ENCODE measurements at places on chromosomes 16 and 17. TPM values are rescaled to one million over a fixed set of nuclear protein-coding genes. Genes with fewer than 3 reads are reported as not detected.
A peak's percentile ranks its signal among the peaks of the same experiment; 100 is the strongest.

The PLSCR3 gene
- polyA plus RNA-seq, result 20.1 TPM

The MFAP4 gene
- 13.0 TPM for polyA plus RNA-seq

The TMIGD1 gene
- not detected for polyA plus RNA-seq

The MPDU1 gene
- polyA plus RNA-seq, result 46.3 TPM

The TAC4 gene
- not detected for polyA plus RNA-seq

The KRTAP1-4 gene
- polyA plus RNA-seq, result not detected

The AANAT gene
- 0.23 TPM for polyA plus RNA-seq

The KRTAP4-4 gene
- not detected for polyA plus RNA-seq

The NPW gene
- 1.3 TPM for polyA plus RNA-seq

DNA sequence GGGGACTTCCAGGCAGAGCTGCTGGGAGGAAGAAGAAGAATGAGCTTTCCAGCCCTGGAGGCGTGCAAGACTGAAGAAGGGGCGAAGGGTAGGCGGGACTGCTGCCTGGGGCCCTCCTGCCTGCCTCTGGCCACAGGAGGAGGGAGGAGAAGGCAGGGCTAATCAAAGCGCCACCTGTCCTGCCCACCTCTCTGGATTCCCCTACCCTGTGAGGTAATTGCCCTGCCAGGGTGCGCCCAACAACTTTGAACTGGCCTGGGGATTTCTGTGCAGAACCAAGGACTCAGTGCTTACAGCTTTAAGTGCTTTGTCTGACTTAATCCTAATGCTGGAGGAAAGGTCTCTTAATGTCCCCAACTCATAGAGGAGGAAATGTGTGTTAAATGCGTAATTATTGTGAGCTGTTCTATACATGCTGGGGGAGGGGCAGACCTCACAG lies at the start of gene NOXO1:
TSS of gene NOXO1 (minus strand) at position 72 of the 439 bp plus-strand sequence. CDS start 290 bp downstream, outside the sequence.
- H3K27ac ChIP-seq, result peak within 1 kb of the TSS; percentile 32
- no peaks in the 10 kb centered on the region for H3K27me3 ChIP-seq
- no peak for DNase-seq
- no peaks in the 10 kb centered on the region for H3K4me1 ChIP-seq
- peaks cover 4% of the 10 kb centered on the region for H3K36me3 ChIP-seq
- no peak within 1 kb of the TSS for H3K4me3 ChIP-seq

DNA sequence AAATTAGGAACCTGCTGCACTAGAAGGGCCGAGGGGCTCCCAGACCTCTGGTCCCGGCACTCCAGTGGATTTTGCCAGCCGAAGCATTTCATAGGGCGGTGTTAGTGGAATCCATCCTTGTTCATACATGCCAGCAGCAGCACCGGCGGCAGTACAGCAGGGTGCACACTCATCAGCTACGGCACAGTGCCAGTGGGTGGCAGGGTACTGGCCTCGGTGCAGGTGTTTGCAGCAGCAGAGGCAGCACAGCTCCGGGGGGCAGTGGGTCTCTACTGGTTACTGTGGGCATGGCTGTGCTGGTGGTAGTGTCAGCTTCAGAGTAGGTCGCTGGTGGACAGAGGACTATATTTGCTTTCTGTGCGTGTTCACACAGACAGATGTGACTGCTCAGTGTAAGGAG lies 985.7 kb downstream of the CDH8 start:
- no peak overlapping the region for H3K27ac ChIP-seq
- no peak for DNase-seq
- H3K27me3 ChIP-seq, result no peaks in the 10 kb centered on the region
- no peak overlapping the region for H3K4me3 ChIP-seq
- H3K36me3 ChIP-seq, result no peaks in the 10 kb centered on the region
- H3K4me1 ChIP-seq, result no peaks in the 10 kb centered on the region

DNA sequence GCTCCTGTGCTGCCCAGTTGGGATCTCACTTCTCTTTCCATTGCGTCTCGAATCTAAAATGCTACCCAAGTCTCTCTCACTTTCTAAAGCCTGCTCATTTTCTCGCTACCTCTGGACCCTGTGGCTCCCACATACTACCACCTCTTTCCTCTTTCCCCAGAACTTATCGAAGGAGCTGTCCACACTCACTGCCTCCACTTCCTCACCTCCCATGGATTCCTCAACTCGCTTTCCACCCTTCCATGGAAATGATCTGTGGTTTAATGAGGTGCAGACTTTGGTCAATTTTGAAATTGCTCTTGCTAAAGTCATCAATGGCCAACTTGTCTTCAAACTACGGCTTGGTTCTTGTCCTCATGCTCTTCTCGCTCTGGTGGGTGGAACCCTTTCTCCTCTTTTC lies 37.2 kb upstream of the ETV4 start:
- H3K4me1 ChIP-seq, result peaks cover 2% of the 10 kb centered on the region
- DNase-seq, result no peak
- H3K27me3 ChIP-seq, result no peaks in the 10 kb centered on the region
- H3K4me3 ChIP-seq, result no peak overlapping the region

- H3K27me3 ChIP-seq, result no peaks in the 10 kb centered on the region
- no peak overlapping the region for H3K4me3 ChIP-seq
- H3K27ac ChIP-seq, result no peak overlapping the region
- DNase-seq, result no peak
Observed at GRCh38 chr17:66531851-66532295, 229.5 kb downstream of the PRKCA start.

- peak within 1 kb of the TSS; percentile 42 for H3K27ac ChIP-seq
- DNase-seq, result peak; percentile 60
- H3K4me3 ChIP-seq, result peak within 1 kb of the TSS; percentile 46
- H3K36me3 ChIP-seq, result no peaks in the 10 kb centered on the region
Observed at GRCh38 chr17:50201276-50201854, at the start of gene COL1A1. TSS of gene COL1A1 (minus strand) at chr17:50201631. CDS start at chr17:50201513, 118 bp downstream.

DNA sequence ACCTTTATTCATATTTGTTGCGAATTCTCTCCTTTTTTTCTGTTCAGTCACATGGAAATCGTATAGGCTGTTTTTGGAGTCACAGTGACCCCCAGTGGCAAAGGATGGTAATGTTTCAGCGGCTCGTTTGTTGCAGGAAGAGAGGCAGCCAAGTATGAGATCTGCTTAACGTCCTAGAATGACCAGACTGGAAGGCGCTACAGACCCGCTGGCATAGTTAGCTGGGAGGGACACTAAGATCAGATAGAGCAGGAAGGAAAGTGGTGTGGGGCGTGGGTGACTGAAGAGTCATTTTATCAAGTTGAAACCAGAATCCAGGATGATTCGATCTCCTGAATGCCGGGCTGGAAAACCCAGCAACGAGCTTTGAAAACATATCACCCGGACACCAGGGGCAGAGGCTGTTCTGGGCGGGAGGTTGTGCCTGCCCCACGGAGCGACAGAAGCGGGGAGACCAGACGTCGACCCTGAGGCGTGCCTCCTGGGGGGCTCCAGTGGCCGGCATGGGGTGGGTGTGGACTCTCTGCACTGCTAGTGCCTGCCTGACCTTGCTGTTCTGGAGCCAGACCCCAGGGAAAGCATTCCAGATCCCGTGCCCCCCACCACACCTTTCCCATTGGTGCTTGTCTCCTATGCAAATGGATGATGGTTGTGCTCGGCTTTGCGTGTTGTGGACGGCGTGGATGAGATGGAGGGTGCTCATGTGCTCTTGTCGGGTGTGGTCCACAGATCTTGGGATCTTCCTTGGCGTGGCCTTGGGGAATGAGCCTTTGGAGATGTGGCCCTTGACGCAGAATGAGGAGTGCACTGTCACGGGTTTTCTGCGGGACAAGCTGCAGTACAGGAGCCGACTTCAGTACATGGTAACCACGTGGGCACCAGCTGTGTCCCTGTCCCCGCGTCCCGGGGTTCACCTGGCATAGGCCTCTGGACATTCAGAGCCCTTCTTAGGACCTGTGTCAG lies 7.7 kb downstream of the IL34 start:
- no peaks in the 10 kb centered on the region for H3K27me3 ChIP-seq
- H3K36me3 ChIP-seq, result no peaks in the 10 kb centered on the region
- no peaks in the 10 kb centered on the region for H3K4me1 ChIP-seq
- no peak overlapping the region for H3K27ac ChIP-seq
- peak; percentile 90 for DNase-seq
- no peak overlapping the region for H3K4me3 ChIP-seq

DNA sequence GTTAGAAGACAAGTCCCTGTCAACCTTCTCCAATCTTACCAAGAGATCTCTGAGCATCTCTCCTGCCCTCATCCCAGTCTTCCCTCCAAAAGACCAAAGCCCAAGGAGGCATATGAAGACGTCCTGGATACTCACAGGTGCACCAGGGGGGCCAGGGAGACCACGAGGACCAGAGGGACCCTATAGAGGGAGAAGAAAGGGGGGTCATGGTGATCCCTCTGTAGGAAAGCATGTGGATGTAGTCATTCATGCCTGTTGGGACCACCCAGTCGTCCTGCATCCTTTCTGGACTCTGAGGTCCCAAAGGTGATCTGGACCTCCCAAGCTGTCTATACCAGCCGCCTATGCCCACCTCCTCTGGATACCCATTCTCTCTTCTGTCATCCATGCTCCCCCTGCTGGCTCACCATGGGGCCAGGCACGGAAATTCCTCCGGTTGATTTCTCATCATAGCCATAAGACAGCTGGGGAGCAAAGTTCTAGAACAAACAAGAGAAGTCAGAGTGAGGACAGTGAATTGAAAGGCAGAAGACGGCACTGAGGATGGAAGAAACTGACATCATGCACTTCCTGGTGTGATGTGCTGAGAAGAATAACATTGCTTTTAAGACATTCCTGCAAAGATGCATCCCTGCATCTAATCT lies 3.3 kb downstream of the COL1A1 start:
- no peak for DNase-seq
- no peak overlapping the region for H3K4me3 ChIP-seq
- H3K4me1 ChIP-seq, result peaks cover 3% of the 10 kb centered on the region
- peaks cover 6% of the 10 kb centered on the region for H3K27me3 ChIP-seq
- no peak overlapping the region for H3K27ac ChIP-seq

GRCh38 chr17:40598619-40599467 lies 33.6 kb upstream of the CCR7 start:
- H3K27me3 ChIP-seq, result no peaks in the 10 kb centered on the region
- no peak for DNase-seq
- H3K4me1 ChIP-seq, result no peaks in the 10 kb centered on the region
- no peak overlapping the region for H3K27ac ChIP-seq

- H3K4me1 ChIP-seq, result no peaks in the 10 kb centered on the region
- no peak for DNase-seq
- no peaks in the 10 kb centered on the region for H3K36me3 ChIP-seq
- no peaks in the 10 kb centered on the region for H3K27me3 ChIP-seq
Observed at GRCh38 chr17:18008496-18009268, 30.3 kb downstream of the ATPAF2 start.

GRCh38 chr17:62216847-62217246 lies 151.8 kb upstream of the MED13 start:
- H3K27me3 ChIP-seq, result no peaks in the 10 kb centered on the region
- no peaks in the 10 kb centered on the region for H3K36me3 ChIP-seq
- H3K27ac ChIP-seq, result no peak overlapping the region
- no peaks in the 10 kb centered on the region for H3K4me1 ChIP-seq

DNA sequence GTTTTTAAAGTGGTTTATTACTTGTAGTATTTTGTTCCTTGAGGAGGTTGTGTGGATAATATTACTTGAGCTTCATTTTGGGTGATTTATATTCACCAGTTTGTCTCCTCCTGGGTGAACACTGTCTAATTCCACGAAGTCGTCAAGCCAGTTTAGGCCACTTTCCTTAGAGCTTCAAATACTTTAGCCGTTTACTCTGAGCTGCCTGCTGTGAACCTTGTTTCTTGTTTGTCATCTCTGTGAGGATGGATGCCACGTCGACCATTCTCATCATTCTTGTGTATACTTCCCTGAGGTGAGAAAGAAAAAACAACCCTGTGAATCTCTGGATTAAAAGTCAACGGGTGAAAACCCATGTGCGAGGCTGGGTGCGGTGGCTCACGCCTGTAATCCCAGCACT lies 9.0 kb downstream of the KRT24 start:
- no peak overlapping the region for H3K4me3 ChIP-seq
- no peak for DNase-seq
- H3K4me1 ChIP-seq, result peaks cover 3% of the 10 kb centered on the region

- H3K4me3 ChIP-seq, result peak overlapping the region; percentile 79
- H3K27ac ChIP-seq, result peak overlapping the region; percentile 99
- H3K36me3 ChIP-seq, result no peaks in the 10 kb centered on the region
- no peak for DNase-seq
Observed at GRCh38 chr17:59620064-59620359, 317 bp downstream of the CLTC start.

- no peak overlapping the region for H3K4me3 ChIP-seq
- H3K4me1 ChIP-seq, result no peaks in the 10 kb centered on the region
- H3K27ac ChIP-seq, result no peak overlapping the region
- H3K36me3 ChIP-seq, result no peaks in the 10 kb centered on the region
- no peak for DNase-seq
Observed at GRCh38 chr17:56752263-56752836, 81.4 kb downstream of the C17orf67 start.

DNA sequence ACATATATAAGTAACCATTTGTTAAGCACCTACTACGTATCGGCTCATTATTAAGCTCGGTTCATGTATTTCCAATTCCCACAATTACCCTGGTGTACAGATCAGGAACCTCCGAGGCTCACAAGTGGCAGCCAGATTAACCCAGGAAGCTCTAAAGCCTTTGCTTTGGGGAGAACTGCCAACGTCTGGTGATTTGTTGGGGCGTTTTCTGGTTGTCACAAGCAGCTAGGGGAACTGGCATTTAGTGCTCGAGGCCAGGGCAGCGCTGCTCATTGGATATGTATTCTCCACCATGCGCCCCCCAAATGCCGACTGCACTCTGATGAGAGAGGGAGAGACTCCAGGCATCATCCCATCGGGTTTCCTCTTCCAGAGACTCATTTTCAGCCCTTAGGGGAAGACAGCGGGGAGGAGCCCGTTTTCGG lies 541 bp downstream of the ZNF18 start:
- peaks cover 5% of the 10 kb centered on the region for H3K36me3 ChIP-seq
- H3K27ac ChIP-seq, result peak overlapping the region; percentile 90
- peak overlapping the region; percentile 82 for H3K4me3 ChIP-seq
- DNase-seq, result peak; percentile 42

DNA sequence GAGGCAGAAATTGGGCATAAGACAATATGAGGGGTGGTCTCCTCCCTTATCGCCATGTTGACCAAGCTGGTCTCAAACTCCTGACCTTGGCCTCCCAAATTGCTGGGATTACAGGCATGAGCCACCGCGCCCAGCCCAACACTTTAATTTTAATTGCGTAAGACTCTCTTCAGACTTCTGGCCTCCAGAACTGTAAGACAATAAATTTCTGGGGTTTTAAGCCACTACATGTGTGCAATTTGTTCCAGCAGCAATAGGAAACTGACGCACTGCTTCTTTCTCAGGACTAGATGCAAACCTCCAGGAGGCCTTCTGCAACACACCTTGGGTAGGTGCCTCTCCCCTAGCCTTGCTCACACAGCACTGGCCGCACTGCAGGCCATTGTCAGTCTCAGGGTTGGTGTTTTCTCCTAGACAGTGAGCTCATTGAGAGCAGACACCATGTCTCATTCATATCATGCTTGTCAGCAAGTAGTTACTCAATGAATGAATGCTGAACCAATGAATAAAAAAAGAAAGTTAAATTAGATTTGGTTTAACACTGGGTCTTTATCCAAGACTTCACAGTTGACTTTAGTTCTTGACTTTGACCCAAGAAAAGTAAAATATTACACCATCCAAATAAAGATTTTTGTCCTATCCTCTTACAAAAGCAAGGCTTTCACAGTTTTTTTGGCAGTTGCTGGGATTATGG lies 5.5 kb upstream of the ACSF2 start:
- no peaks in the 10 kb centered on the region for H3K36me3 ChIP-seq
- no peaks in the 10 kb centered on the region for H3K27me3 ChIP-seq
- no peak overlapping the region for H3K4me3 ChIP-seq

- no peaks in the 10 kb centered on the region for H3K36me3 ChIP-seq
- H3K4me1 ChIP-seq, result no peaks in the 10 kb centered on the region
- no peaks in the 10 kb centered on the region for H3K27me3 ChIP-seq
- no peak overlapping the region for H3K4me3 ChIP-seq
Observed at GRCh38 chr16:53156516-53156915, 101.7 kb downstream of the CHD9 start.

Measured in pancreas (tissue), 10 donors.